Activated T-cell treated with anti-CD3 and anti-CD28 coated beads for 1 hour (primary cell): ENCODE measurements at places on chromosomes 11 and 22.

DNA sequence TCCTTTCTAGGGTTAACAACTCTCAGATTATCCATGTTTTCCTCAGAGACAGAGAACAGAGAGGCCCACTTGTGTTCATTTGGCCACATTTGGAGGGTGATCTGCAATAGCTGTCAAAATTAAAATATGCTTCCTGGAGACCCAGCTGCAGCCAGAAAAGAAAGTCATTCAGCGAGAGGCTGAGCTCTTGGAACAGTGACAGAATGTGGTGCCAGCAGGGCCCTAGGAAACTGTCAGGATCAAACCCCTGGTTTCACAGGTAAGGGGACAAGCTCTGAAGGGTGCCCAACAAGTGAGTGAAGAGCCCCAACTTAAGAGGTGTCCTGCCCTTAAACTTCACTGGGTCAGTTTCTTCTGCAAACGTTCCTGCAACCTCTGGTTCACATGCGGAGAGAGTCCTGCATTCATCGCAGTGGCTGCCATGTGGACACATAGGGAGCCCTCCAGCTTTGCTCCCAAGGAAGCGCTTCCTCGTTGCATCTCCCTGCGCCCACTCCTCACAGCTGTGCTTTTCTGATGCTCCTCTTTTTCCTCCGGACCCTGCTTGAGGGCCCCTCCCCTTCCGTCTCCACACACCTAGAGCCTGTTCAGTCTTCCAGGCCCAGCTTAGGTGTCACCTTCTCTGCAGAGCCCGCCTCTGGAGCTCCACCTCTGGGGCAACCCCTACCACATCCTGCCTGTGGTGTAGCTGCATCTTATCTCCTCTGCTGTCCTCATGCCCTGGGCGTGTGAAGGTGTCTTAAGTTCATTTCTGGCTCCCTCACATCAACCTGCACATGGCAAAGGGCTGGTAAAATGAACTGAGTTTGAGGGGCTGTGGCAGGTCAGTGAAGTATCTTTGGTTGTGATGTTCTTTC lies 3.9 kb downstream of the UCP3 start:
- DNase-seq: peak; percentile 71

DNA sequence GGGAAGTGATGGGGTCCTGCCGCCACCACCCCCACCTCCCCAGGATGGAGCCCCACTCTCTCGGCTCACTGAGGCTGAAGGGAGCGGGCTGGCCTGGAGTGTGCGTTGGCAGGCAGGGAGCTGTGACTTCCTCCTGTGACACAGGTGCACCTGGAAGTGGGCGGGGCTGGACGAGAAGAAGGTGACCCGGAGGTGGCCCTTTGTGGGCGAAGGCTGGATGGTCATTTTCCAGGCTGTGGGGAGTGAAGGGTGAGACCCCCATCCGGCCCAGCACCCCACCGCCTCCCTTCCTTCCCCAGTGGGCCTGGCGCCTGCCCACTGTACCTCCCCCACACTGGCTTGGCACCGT lies 15.3 kb downstream of the IL17REL start:
- no peak for DNase-seq

DNA sequence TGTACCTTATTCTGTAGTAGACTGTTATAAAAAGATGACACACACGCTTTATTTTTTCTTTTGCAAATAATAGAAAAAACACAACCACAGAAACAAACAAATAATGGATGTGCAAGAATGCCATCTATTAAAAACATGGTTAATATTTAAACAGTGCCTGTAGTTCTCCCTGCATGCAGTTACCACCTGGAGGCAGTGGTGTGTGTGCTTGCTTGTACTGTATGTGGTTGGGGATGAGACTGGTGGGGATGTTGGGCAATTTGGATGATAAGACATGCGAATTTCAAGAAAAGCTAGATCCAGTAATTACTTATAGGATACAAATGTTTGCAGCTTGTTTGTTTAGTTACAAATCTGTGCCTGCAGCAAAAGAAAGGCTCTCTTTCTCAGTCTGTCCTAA lies 3.6 kb downstream of the C11orf87 start:
- DNase-seq: no peak

DNA sequence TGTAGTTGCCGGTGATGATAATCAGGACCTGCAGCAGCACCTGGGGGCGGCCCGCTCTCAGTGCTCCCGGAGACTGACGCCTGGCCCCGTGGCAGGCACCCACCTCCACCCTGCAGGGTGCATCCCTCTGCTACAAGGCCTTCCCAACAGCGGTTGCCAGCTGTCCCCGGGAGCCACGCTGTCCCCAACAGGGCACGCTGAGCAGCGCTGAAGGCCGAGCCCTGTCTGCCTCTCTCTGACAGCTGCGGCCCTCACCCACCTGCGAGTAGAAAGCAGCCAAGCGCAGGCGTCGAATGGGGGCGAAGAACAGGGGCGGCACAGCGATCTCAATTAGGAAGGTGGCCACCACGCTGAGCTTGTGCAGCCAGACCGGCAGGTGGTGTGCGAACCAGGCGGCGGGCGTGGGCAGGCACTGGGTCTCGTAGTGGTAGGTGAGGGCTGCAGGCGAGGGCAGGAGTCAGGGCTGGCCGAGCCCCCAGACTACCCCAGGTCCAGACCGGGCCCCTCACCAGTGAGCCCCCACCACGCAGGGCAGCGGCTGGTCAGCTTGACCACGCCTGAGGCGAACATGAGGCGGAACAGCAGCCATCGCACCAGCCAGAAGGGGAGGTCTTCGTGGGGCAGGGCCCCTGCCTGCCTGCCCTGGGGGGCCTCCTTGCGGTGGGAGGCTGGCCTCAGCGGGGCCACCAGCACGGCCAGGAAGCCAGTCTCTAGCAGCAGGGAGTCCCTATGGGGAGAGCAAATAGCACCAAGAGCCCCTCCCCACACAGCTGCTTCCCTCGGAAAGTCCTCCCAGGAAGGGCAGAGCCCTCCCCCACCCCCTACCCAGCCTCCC lies 1.5 kb downstream of the LMF2 start:
- DNase-seq: no peak

- no peak for DNase-seq
These were observed 78.3 kb downstream of the MICAL2 start for GRCh38 chr11:12188548-12189317.

- DNase-seq: no peak
These were observed 19.3 kb downstream of the MYH9 start for GRCh38 chr22:36368359-36368983.

DNA sequence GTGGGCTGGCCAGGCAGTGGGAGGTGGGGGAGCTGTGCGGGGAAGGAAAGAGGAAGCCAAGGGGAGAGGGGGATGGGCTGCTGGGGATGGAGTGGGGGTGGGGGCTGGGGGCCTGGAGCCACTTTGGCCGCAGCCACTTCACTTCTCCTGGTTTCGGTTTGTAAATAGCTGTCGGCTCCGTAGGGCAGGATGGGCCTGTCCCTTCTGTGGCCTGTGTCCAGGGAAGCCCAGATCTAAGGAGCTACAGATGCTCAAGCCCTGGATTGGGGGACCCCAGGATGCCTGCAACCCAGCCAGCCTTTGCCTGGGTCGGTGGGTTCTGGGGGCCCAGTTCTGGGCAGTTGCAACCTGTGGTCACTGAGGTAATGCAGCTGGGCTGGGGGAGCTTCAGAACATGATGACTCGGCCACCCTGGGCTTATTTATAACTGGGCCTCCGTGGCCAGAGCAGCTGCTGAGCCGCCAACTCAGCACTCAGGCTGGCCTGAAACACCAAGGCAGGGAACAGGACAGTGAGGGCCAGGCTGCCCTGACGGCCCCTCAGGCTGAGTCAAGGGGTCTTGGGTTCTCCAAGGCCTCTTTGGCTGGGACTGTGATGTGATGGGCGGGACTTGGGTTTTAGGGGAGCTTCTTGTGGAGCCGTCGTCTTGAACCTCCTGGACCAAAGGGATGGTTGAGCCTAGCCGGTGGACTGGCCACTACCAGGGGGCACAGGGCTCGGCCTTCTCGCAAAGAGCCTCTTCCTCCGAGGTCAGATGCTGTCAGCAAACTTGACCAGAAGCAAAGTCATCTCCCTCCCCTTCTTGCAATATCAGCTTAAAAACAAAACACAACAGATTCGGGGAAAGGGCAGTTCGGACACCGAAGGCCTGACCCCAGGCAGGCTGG lies 15.0 kb upstream of the SLC39A13 start:
- DNase-seq: no peak

DNA sequence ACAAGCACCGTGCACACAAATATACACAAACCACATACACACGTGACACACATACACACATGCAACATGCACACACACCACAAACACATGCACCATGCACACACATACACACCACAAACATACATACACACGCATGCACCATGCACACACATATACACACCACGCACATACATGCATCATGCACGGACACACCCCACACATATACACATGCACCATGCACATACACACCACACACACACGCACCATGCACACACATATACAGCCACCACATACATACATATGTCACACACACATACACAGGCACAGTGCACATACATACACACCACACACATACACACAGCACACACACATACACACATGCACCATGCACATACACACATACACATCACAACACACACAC lies 12.7 kb upstream of the B4GALNT4 start:
- DNase-seq: no peak

DNA sequence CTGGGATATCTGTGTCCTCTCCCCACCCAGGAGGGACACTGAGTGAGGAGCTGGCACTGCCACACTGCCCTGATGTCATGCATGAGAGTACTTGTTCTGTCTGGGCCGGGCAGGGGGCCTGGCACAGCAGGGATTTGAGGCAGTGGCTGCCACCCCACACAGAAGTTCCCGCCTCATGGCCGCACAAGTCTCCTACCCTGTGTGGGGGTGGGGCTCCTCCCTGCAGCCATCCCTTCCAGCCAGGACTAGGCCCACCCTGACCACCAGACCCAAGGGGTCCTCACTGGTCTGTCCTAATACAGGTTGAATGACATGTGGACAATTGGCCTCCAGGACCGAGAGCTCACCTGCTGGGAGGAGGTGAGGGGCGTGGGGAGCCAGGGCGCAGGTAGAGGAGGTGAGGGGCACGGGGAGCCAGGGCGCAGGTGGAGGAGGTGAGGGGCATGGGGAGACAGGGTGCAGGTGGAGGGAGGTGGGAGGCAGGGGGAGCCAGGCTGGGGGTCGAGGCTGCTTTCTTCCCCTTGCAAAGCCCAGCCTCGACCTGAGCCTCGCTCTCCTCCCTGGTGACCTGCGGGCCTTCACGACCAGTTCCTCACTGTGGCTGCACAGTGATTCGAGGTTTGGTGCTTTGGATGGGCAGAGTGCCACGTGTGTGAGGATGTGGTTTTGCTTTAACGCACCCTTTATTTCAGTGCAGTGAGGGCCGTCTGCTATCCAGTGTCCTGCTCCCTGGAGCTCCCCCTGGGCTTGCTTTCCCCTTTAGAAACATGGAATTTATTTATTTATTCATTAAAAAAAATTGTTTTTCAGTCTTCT lies 7.4 kb downstream of the LZTR1 start:
- DNase-seq: no peak
